Activated naive CD4-positive, alpha-beta T cell treated with anti-CD3 and anti-CD28 coated beads for 36 hours (primary cell): ENCODE measurements at places on chromosomes 7 and 10. TPM values are rescaled to one million over a fixed set of nuclear protein-coding genes. Genes with fewer than 3 reads are reported as not detected.

GRCh38 chr10:24928163-24928562 is 24.2 kb downstream of the PRTFDC1 start:
- DNase-seq: no peak

DNA sequence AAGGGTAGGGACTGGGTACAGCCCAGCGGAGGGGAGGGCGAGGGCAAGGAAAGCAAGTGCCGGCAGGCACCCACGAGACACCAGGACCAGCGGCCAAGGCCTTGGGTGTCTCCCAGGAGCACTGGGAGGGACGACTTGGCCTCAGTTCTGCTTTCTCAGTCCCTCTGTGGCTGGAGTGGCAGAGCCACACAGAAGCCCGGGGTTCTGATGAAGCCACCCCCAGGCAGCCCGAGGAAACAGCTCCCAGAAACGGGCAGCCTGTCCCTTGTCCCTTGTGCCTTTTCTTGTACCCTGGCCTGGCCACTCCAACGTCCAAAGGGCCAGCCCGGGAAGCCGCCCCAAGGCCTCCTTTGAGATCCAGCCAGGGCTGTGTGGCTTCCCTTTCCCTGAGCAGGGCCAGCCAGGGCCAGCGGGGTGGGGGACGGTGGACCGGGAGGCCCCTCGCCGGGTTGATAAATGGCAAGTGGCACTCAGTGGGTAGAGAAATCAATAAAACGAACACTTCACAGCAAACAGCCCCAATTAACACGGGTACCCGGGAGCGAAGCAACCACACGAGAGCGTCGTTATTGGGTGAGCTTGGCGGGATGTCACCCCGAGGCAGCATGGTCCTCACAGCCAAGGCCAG is 69.8 kb upstream of the GNA12 start:
- DNase-seq: no peak

GRCh38 chr10:95237376-95238170 is 43.5 kb downstream of the ACSM6 start:
- no peak for DNase-seq

GRCh38 chr7:17985473-17986239 is 42.0 kb downstream of the PRPS1L1 start:
- no peak for DNase-seq

The RGS10 gene
- 234 TPM for total RNA-seq

The HOXA11 gene
- not detected for total RNA-seq
